Stimulated activated CD4-positive, alpha-beta T cell treated with anti-CD3 and anti-CD28 coated beads, Interleukin-1b, Interleukin-23, amount 100 ng/mL, for 1 hour (primary cell): ENCODE measurements at places on chromosomes 3 and 15.

- DNase-seq = no peak
Observed at GRCh38 chr3:123919353-123919752, 35.2 kb upstream of the MYLK start.

DNA sequence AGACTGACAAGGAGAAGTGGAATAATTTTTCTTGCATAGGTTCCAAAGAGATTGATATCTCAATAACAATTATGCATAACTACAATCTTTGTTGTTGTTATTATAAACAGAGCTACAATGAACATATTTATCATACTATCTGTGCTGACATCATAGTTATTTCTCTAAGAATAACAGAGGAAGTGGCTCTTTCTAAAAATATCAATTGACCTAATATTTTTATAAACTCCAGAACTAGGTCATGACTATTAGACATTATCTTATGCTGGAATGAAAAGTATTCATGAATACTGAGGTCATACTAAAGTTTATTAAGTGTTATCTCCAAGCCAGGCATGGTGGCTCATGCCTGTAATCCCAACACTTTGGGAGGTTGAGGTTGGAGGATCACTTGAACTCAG lies 114.1 kb downstream of the DCLK3 start:
- no peak for DNase-seq

DNA sequence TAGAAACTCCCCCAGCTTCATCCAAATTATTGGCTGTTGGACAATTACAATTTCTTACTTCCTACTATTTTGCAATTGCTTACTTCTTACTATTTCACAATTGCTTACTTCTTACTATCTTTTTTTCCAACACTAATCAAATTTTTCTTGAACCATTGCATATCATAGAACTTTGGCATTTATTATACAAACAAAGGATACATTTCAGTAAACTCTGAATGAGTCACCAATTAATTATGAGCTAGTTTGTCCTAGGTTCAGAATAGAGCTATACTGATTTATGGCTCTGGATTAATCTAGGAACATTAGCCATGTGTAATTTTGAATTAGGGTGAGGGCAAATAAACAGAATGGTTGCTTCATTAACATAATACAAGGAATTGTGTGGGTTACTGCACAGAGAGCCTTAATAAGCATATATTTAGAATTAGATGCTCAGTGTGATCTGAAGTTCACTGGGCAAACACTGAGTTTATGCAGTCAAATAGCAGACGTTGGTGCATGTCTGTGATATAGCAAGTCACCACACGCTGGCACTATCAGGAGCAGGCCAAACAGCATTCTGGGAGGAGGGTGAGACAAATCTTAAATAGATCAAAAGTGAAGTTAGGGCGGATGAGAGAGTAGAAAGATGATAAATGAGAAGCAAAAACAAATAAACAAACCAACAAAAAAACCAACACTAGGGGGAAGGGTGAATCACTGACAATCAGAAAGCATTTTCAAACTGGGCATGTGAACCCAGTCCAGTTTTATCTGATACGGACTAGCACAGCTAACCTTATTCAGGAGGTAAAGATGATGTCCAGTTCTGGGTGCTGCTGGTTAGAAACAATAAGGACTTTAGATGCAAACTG lies 21.5 kb downstream of the GABRR3 start:
- no peak for DNase-seq

DNA sequence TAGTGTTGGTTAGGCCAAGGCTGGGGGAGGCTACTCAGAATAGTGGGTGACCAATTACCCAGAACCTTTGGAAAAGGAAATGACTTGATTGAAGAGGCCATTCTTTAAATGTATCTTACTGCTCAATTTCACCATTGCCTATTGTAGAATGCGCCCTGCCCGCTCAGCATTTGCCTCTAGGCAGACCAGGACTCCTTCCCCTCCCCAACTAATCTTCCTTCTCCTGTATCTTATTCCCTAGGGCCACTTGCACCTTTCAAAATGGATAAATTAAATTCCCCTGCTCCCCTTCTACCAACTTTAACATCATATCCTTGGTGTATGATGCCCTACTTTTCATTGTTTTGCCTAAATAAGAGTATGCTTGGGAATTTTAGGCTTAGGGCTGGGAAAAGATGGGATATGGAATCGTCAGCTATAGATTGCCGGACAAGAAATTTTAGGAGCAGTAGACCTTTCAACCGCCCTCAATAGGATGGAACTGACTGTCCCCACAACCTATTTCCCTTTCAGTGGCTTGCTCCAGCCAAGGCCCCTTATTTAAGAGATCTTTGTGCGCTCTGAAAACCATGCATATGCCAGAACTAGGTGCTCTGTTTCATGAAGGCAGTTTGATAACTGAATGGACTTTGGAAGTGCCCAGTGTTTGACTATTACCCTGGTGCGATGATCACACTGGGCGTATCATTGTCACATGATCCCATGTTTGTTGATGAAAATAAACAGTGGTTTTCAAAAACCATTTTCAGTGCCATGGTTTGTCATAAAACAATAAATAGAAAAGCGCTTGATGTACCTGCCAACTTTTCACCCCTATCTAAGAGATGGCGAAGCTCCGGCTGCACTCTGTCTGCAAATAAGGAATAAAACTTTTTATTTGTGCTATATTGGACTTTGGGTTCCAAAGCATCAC lies 74.3 kb upstream of the TSEN2 start:
- no peak for DNase-seq

- DNase-seq = no peak
Observed at GRCh38 chr3:48409291-48410201, 20.3 kb downstream of the PLXNB1 start.

GRCh38 chr3:195075941-195076875 lies 194.8 kb downstream of the XXYLT1 start:
- DNase-seq = no peak

DNA sequence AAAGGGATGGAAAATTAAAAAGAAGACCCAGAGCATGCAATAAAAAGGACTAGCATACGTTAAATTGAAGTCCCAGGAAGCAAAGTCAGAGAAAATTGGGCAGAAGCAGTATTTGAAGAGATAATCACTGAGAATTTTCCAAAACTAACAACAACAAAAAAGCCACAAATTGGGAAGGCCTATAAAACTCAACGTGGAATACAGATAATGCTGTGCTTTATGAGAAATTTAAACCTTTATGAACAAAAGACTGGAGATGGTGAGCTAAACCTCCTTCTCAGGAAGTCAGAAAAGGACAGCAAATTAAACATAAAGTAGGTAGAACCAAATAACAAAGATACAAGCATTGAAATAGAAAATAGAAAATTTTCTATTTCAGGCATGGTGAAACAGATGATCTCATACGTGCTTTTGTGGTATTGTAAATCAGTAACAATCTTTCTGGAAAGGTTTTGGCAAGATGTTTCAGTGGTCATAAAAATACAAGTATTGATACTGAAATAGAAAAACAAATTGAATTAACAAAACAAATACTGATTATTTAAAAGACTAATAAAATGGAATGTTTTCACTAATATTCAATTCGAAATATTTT lies 55.6 kb downstream of the LYSMD4 start:
- no peak for DNase-seq

- no peak for DNase-seq
Observed at GRCh38 chr3:98772022-98772421, 8.9 kb downstream of the ST3GAL6 start.

DNA sequence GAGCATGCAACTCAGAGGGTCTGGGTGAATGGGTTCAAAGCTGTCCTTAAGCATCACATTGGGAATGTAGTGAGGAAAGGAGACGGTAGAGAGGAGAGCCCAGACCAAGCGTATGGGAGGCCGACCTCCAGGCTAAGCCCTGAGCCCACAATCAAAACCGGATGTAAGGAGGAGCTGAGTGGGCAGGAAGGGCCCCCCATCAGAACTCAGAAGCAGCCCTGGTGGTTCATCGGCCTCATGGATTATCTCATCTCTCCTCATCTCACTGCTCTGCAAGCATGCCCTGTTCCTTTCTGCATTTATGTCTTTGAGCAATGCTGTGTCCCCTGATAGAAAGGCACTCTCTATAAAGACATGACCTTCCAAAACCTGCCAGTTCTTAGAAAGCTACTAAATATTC lies 6.2 kb downstream of the HDC start:
- DNase-seq = no peak

DNA sequence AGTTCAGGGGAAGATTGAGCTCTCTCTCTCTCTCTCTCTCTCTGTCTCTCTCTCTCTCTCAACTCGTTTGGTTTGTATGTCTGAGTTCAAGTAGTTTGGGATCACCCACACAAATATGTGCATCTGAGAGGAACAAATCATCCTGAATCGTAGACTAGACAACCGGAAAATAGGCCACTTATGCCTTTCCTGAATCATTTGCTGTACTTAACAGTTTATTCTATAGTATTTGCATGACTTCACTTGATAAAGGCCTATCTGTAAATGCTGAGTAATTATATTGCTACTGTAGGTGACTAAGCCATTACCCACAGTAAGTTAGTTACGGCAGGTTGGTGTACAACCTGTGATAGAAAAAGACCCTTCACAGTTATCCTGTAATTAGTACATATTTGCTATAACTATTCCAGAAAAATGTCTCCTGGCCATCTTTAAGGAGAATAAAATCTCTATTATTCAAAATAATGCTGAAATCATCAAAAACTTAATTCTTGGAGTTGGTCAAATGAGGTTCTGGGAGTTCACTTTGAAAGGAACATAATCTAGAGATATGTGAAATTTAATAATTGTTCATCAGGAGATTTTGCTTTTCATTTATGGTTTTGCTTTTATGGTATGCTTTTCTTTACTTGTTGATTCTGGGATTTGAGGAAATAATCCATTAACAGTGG lies 31.1 kb downstream of the OXSM start:
- no peak for DNase-seq

DNA sequence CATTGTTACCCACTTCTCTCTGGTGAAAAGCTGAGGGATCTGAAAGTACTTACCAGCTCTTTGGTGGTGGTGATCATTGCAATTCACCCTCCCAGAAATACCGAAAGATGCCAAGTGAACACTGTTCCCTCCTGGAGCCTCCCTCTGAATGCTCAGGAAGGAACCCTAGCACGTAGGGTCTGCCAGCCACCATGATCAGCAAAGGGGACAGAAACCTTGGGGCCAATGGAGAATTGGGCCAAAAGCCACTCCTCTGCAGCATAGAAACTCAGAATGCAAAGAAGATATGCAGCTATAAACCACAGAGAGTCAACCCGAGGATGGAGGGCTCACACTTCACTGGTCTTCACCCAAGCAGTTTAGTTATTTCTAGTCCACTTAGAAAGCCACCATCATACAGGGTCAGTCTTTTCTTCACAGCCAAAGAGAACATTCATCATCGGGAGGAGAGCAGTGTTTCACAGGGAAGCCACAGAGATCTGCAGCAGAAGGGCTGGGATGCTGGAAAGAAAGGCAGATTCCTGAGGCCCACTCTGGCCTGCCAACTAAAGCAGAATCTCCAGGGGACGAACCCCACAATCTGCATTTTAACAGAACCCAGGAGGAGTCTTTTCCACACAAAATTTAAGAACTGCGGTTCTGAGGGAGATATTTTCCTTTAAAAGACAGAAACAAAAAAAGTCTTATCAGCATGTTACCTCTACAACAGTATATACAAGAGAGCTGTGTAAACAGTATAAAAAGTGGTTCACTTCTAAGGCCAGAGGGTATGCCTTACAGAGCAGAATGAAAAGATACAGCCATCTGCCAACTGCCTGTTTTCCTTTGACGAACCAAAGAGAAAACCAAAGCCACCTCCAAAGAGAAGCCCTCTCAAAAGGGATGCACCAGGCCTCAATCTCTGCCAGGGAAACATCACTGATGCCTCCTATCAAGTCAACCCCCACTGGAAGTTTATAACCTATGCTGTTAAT lies 11.3 kb downstream of the TBC1D2B start:
- DNase-seq = no peak

GRCh38 chr3:194009892-194010533 lies 125.9 kb upstream of the HES1 start:
- no peak for DNase-seq
